Fibroblast of skin of left quadriceps (primary cell): ENCODE measurements at places on chromosomes 5 and 9.
A peak's percentile ranks its signal among the peaks of the same experiment; 100 is the strongest.

DNA sequence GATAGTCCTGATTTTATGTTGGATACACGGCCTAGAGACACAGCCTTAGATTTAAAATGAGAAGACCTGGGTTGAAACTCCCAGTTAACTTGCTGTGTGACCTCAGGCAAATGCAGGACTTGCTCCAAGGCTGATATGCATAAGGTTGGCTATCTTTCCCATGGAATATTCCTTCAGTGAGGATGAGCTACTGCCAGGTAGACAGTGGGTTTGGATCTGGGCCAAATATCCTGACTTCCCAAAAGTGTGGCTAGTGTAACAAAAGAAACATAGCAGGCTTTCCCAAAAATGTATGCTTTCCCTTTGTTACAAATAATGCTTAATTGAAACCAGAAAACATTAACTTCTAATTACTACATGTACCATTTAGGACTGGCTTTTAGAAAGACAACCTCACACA, 697 bp upstream of the XPA start:
- no peak for DNase-seq

DNA sequence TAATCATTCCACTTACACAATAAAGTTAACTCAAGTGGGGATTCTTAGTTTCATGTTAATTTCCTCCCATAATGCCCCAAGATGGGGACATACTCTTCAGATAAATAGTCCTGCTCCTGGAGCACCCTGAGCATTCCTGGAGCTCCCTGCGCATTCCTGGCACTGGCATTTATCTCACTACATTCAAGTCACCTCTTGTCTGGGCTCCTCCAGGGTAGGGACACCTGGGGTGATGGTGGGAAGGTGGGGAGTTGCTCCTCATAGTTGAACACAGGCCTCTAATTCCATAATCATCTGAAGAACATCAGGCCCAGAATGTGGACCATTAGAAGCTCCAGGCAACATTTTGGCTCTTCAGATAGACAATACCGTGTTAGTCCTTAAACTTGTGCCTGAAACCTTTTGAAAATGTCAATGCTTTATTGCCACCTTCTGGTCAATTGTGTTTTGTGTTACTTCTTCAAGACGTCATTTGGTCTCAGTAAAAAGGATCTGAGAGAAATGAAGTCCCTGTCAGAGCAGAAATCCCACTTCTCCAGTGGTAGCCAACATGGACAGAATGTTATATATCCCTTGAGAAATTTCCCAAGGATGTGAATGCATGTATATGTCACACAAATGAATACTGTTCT, 14.2 kb upstream of the AGGF1 start:
- DNase-seq, result peak; percentile 22

DNA sequence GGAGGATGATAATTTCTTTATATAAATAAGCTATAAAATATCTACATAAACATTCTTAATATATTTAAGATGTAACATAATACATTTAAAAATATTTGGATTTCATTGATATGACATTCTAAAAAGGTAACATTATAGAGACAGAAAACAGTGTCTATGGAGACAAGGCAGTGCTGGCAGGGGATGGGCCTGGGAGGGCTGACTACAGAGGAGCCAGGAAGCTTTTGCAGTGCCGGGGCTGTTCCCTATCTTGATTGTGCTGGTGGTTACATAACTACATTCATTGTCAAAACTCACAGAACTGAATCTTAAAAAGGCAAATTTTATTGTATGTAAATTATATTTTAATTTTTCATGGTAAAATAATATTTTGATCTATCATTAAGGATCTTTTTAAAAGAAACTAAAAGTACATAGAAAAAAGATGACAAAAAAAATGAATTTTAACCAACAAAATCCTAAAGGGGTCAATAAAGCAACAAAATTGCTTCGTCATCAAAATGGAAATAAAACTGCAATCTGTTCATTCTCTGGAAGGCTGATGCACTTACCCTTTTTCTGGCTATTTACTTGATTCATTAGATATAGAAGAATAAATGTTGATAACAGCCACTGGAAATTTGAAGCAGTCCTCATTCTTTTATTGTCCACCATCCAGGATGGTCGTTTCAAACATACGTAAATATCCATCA, 26.3 kb downstream of the LIFR start:
- no peak for DNase-seq

- no peak for DNase-seq
These were observed 31.5 kb downstream of the DIRAS2 start for GRCh38 chr9:90611121-90611520.

DNA sequence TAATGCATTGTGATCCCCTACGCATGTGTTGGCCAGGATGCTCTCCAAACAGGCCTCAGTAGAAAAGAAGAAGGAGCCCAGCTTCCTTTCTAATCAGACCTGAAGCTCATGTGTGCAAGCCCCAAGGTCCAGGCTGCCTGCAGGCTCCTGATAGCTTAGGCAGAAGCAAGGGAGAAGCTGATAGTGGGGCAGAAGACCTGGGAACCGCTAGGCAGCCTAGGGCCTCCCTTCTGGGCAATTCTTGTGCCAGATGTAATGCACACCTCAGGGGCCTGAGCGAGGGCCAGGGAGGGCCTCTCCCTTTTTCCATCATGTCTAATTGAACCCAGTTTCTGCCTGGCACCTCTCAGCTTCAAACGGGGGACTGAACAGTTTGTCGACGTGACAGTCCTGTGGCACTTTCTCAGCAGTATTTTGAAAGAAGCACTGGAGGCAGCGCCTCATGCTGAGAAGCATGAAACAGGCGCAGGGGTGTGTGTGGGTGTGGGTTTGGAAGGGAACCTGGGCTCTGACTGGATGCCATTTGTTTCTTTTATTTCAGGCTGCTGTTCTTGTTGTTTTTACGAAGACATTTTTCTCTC, 212.8 kb downstream of the PIK3R1 start:
- no peak for DNase-seq

DNA sequence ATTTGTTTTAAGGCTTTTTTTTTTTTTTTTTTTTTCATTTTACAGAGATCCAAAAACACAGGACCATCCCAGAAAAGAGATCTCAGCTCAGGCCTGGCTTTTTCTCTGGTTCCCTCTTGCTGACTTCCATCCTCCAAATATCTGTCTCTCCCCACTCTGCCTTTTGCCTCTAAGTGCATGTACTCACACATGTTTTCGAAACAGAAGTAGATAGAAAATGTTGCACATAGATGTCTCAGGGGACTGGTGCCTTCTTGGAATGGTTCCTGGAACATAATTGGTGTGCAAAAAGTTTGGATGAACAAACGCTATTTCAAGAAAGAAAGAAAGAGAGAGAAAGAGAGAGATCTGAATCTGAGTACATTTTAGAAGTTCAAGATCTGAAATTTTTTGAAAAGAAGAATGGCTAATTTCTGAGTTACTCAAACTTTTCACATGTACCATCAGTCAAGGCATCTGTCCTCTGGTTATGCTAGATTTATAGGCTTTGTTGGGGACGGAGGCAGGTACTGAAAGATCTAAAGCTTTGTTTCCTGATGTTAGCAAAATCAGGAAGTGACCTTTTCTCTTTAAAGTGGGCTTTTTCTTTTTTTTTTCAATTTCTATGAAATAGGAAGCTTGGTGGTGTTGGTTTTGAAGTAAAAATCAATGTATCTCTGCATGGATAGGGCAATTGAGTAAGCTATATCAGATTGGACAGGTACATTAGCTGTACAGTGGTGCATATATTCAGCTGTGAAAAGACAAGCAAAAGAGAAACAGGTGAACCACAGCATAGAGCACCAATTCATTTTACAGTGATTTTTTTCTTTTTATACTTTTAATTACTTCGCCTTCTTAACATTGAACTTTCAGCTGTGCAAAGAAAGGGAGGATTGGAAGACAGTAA, 8.5 kb upstream of the TNFSF8 start:
- DNase-seq, result peak; percentile 23

DNA sequence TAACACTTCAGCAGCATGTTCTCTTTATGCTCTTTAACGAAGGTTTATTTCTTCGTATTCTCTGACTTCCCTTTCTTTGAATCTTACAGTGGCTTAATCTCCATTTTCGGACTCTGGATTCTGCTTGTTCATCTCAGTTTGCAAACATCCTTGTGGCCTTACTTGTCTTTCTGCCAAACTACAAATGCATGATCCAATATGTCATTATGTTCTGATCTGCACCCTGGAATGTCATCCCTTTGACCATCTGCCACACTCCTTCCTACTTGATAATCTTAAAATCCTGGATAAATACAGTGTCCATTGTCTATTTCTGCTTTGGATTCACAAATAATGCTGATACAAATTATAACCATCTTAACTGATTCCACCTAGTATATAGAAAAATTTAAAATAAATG, 499.2 kb downstream of the CDH18 start:
- no peak for DNase-seq

GRCh38 chr5:143398053-143398355, 5.5 kb downstream of the NR3C1 start:
- DNase-seq, result no peak

GRCh38 chr5:87190687-87191086, 77.0 kb upstream of the RASA1 start:
- DNase-seq, result no peak

GRCh38 chr9:99046542-99047071, 58.3 kb upstream of the TGFBR1 start:
- no peak for DNase-seq

- DNase-seq, result no peak
These were observed 101.9 kb upstream of the PARP8 start for GRCh38 chr5:50564558-50564957.

DNA sequence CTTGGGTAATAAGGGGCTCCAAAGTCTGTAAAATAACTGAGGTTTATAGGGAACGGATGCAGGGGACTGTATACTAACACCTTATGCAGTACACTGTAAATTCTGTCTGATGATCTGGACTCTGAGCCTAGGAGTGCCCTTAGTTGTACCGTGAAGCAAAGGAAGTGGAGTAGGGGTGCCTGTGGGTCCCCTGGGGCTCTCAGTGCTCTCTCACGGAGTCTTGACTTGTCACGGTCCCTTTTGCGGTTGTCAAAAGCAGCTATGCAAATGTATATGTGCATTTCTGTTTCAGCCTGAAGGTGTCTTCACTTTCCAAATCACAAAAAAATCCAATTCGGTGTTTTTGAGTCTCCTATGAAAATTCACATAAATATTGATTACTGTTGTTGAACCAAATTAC, 17.8 kb downstream of the DMRT1 start:
- DNase-seq, result no peak

DNA sequence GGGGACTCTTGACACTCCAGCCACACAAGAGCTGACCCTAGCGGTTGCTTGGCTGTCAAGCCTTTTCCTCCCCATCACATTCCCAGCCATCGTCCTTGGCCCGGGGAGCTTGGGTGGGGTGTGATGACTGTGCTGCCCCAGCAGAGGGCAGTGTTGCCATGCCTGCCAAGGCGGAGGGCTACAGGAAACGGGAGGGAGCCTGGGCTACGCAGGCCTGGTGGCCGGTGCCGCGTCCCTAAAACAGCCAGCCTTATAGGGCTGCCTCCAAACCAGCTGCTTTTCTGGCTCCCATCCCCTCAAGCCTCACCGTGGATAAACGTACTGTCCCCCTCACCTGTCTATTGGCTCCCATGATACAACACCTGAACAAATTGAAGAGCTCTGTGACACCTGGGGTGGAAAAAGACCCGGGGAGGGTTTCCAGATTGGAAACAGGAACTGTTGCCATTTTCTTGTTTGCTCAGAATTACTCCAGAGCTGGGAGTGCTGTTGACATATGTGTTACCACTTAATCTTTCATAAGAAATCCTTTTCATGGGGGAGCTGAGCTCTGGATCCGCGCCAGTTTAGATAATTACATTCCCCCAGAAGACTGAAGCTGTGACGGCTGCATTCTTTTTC, 72.8 kb upstream of the ASTN2 start:
- DNase-seq, result peak; percentile 1

- DNase-seq, result no peak
These were observed 57.0 kb downstream of the SECISBP2 start for GRCh38 chr9:89375191-89375760.

DNA sequence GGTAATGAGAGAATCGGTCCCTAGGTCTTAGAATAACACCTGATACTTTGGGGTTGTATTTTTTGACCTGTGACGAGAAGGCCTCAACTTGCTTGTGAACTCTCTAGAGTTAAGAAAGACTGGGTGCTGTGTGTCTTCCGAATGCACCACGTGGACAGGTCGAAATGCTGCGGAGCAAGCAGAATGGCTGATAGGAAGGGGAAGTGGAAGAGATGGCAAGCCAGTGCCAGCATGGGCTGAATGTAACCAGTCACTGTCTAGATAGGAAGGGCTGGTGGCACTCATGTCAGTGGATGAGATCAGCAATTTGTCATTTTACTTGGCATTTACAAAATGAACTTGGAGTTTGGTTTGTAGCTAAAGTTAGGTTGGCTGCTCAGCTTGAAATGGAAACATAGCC, 5.6 kb downstream of the OTULINL start:
- DNase-seq, result no peak

GRCh38 chr5:112604732-112605630, 132.7 kb upstream of the APC start:
- no peak for DNase-seq

DNA sequence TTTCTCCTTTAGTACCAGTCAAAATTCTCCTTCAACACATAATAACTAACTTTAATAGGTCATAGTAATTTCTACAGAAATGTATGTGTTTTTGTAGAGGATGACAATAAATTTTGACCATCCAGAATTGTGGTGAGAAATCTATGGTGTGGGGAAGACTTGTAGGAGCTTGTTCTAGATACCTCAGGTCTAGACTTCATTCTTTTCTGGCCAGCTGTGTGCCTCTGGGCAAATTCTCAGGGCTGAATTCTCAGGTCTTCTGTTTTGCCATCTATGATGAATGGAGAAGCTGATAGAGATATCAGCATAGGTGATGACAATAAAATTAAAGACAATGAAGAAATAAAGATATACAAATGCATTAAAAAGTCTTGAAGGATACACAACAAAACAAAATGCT, 298.6 kb upstream of the MEF2C start:
- DNase-seq, result no peak
